ENCODE measurements at places on chromosomes 12 and 14.

GRCh38 chr14:79967001-79967400 lies 244.3 kb downstream of the DIO2 start:
- no peaks in the 10 kb centered on the region for H3K36me3 ChIP-seq
- no peaks in the 10 kb centered on the region for H3K4me1 ChIP-seq
- no peak for DNase-seq
- no peak overlapping the region for H3K27ac ChIP-seq
- H3K27me3 ChIP-seq = no peaks in the 10 kb centered on the region
- H3K4me3 ChIP-seq = no peak overlapping the region

- no peaks in the 10 kb centered on the region for H3K27me3 ChIP-seq
- peaks cover 11% of the 10 kb centered on the region for H3K4me1 ChIP-seq
- no peak overlapping the region for H3K27ac ChIP-seq
- peaks cover 48% of the 10 kb centered on the region for H3K36me3 ChIP-seq
- no peak for DNase-seq
Measured at GRCh38 chr14:71338153-71338552, 430.9 kb downstream of the PCNX1 start.

DNA sequence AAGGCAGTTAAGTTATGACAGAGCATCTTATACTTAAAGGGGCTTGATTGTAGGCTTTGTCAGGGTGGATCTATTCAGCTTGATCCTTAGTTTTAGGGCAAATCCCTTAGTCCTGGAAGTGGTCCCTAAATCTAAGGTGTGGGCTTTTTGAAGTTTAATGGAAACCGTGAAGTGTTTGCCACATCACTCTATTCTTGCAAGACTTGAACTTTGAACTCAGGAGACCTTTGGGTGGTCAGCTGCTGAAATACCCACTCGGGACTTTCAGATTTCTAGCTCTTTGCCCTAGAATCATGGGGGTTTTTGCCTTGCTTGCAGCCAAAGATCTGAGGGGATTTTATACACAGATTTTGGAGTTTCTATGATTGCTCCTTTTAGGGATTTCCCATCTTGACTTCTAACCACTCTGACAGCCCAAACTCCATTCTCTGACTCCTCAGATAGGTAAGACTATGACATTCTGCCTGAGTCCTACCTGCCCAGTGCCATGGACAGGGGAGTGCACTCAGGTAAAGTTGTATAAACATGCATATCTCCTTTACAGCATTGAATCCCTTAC lies 39.9 kb downstream of the SNAPC1 start:
- H3K36me3 ChIP-seq = no peaks in the 10 kb centered on the region
- H3K4me3 ChIP-seq = no peak overlapping the region

DNA sequence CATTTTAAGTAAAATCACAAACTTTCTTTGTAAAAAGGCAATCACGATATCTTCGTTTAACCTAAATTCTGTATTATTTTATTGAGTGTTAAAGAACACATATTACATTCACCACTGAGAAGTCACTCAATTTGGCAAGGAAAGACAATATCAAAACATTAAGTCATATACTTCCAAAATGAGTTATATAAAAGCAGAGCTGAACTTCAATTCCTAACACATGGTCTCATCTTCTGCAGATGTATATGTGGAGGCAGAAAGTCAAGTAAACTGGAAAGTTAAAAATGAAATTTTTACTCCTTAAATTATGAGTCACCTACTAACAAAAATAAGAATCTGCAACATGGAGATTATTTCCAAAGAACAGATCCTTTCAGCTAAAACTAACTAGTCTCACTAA lies 28.7 kb downstream of the BMAL2 start:
- DNase-seq = no peak
- H3K4me1 ChIP-seq = no peaks in the 10 kb centered on the region
- H3K27ac ChIP-seq = no peak overlapping the region
- no peaks in the 10 kb centered on the region for H3K36me3 ChIP-seq
- H3K4me3 ChIP-seq = no peak overlapping the region

DNA sequence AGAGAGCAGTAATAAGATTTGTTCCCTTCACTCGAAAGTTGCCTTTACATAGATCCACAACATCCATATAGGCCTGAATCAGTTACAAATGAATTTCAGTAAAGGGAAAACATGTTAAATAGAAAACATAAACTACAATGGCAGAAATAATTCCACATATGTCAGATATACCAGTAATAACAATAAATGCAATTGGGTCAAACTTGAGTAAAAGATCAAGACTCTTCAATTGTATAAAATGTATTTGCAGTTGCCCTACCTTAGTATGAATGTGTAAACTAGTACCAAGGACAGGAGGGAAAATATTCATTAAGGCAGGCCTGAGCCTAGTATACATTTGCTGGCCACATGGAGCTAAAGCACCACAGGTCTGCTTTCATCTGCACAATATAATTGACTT lies 17.6 kb downstream of the NOS1 start:
- H3K27me3 ChIP-seq = peaks cover 17% of the 10 kb centered on the region
- no peak for DNase-seq
- H3K4me1 ChIP-seq = peaks cover 2% of the 10 kb centered on the region
- H3K27ac ChIP-seq = no peak overlapping the region

DNA sequence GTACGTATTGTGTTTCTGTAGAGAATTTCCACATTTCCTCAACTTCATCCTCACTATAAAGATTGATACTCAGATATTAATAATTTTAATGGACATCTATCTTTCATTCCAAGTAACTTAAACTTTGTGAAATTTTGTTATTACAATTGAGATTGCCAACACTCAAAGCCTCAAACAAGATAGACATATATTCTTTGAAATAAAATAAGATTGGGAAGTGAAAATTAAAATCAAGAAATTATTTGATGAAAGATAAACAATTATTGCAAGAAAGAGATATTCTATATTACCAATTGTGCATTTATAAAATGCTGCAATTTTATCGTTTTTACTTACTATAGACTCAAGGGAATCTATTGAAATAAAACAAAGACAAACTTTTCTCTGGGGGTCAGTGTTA lies at the start of gene OR6C6:
TSS of gene OR6C6 (minus strand) at position 101 of the 400 bp plus-strand sequence. CDS start 1,337 bp downstream, outside the sequence.
- no peaks in the 10 kb centered on the region for H3K36me3 ChIP-seq
- no peak within 1 kb of the TSS for H3K4me3 ChIP-seq
- H3K4me1 ChIP-seq = no peaks in the 10 kb centered on the region
- H3K27ac ChIP-seq = no peak within 1 kb of the TSS
- DNase-seq = no peak
- peaks cover 5% of the 10 kb centered on the region for H3K27me3 ChIP-seq

GRCh38 chr12:31958569-31959160 lies 550 bp upstream of the RESF1 start:
- peak overlapping the region; percentile 85 for H3K27ac ChIP-seq
- peak overlapping the region; percentile 92 for H3K4me3 ChIP-seq
- no peak for DNase-seq
- H3K36me3 ChIP-seq = peaks cover 51% of the 10 kb centered on the region
- H3K27me3 ChIP-seq = peaks cover 7% of the 10 kb centered on the region

DNA sequence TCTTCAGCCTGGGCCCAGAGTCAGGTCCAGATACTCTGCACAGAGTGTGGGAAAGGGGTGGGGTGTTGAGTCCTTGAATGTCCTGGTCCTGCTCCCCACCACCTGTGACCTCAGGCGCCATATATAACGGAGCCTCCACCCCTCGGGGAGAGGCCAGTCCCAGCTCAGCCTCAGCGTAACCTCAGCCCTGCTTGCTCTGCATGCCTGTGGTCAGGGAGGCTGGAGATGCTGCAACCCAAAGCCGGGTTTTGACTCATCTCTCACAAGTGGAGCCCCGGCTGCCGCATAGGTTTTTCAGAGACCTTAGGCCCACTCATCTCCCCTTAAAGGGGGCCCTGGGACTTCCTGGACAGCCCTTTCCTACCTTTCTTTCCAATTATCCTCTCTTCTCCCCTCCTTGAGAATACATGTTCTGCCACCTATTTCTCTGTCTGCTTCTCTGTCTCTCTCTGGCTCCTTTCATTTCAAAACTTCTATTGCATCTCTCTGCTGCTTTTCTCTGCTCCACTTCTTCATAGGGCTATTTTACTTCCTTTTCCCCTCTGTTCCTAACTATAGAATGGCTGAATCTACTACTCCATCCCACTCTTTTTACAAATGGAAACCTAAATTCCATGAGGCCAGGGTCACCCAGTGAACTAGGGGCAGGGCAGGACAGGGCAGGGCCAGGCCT lies 1.2 kb downstream of the ITGB7 start:
- H3K36me3 ChIP-seq = no peaks in the 10 kb centered on the region
- H3K27me3 ChIP-seq = peaks cover 16% of the 10 kb centered on the region
- no peak overlapping the region for H3K27ac ChIP-seq
- no peak for DNase-seq

GRCh38 chr12:120955232-120955631 lies 23.1 kb upstream of the HNF1A start:
- DNase-seq = no peak
- no peaks in the 10 kb centered on the region for H3K36me3 ChIP-seq
- H3K27ac ChIP-seq = no peak overlapping the region
- H3K27me3 ChIP-seq = peaks cover 20% of the 10 kb centered on the region
- no peak overlapping the region for H3K4me3 ChIP-seq

DNA sequence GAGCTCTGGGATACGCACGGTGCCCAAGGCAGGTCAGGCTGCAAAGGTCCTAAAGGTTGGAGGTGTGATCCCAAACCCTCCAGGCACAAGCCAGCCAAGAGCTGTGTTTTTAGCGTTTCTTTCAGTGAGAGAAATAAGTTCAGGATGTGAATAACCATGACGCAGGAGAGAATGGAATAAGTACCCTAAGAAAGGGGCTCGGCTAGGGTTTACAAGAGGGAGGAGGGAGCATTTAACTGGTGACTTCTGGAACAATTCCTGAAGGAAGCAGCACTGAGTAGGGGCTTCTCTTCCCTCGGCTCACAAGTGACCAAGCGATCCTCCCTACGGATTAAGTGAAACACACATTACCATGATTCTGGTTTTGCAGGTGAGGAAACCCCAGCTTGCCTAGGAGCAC lies 29.4 kb downstream of the SSH1 start:
- H3K27ac ChIP-seq = peak overlapping the region; percentile 73
- no peak overlapping the region for H3K4me3 ChIP-seq
- peaks cover 66% of the 10 kb centered on the region for H3K4me1 ChIP-seq
- DNase-seq = no peak

DNA sequence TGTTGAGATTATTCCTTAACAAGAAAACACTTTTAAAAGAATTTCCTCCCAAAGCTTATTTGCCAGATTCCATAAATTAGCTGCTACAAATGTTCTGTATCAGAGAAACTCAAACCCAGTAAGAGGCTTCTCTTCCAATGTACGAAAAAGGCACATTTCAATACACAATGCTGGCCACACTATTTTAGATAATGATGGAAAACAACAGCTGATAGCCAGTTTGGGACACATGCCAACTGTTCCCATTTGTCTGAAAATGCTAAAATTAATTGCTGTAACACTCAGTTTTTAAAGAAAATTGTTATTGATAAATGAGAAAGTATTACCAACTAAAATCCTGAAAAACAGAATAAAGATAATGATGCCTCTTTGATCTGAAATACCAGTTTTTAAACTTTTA lies 4.4 kb downstream of the CFL2 start:
- peaks cover 27% of the 10 kb centered on the region for H3K4me1 ChIP-seq
- DNase-seq = no peak
- H3K27ac ChIP-seq = no peak overlapping the region
- H3K27me3 ChIP-seq = no peaks in the 10 kb centered on the region
- H3K36me3 ChIP-seq = no peaks in the 10 kb centered on the region
- no peak overlapping the region for H3K4me3 ChIP-seq

DNA sequence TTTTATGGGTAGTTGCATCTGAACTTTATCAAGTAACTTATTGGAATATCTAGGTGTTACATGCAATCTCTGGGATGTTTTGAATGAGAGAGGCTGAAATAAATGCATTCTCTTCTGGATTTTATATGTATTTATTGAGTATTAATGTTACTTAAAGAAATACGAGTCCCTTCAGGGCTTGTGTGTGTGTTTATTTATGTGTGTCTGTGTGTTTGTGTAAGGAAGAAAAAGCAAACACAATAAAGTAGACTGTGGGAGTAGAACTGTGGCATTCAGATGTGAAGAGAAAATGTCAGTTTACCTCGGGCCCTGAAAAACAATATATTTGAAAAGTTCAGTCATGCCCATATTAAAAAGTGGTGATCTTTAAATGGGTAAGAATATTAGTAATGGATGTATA lies 250.5 kb downstream of the RPL10L start:
- H3K4me3 ChIP-seq = peak overlapping the region; percentile 48
- H3K27me3 ChIP-seq = peaks cover 4% of the 10 kb centered on the region
- H3K36me3 ChIP-seq = peaks cover 4% of the 10 kb centered on the region
- peak overlapping the region; percentile 88 for H3K27ac ChIP-seq
- H3K4me1 ChIP-seq = peaks cover 59% of the 10 kb centered on the region

DNA sequence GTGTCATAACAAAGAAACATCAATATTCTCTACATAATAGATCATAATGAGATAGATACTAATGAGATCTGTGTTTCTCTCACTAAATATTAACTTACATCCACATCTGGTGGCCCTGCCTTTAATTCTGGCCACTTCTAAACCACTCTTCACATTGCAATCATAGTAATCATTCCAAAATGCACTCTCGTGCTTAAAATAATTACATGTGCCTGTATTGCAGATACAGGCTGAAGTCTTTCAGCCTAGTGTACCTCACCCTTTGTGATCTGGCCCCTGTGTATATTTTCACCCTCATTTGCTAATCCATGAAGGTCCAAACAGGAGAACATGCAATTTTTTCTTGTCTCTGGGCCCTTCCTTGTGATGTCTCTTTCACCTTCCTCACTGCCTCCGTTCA lies 108.0 kb downstream of the LIN7A start:
- H3K27me3 ChIP-seq = peaks cover 2% of the 10 kb centered on the region
- no peaks in the 10 kb centered on the region for H3K4me1 ChIP-seq
- no peak for DNase-seq
- no peaks in the 10 kb centered on the region for H3K36me3 ChIP-seq
- no peak overlapping the region for H3K4me3 ChIP-seq

DNA sequence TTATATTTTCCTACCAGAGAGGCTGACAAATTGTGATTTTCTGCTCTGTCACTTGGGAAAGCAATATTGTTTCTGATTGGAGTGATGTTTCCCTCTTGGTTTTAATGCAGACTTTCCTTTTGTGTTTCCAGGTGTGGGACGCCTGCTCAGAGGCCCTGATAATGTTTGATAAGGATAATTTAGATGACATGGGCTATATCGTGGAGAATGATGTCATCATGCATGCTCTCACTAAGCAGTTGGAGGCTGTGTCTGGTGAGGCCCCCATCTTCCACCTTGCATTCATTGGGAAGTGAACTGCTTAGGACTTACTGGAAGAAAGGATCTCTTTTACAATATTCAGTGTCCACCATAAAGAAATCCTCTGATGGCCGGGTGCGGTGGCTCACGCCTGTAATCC lies 5.6 kb downstream of the COQ6 start:
- no peaks in the 10 kb centered on the region for H3K27me3 ChIP-seq
- DNase-seq = no peak
- H3K4me3 ChIP-seq = no peak overlapping the region
- no peak overlapping the region for H3K27ac ChIP-seq
- H3K4me1 ChIP-seq = peaks cover 21% of the 10 kb centered on the region

- H3K27me3 ChIP-seq = no peaks in the 10 kb centered on the region
- H3K36me3 ChIP-seq = peaks cover 5% of the 10 kb centered on the region
- no peak for DNase-seq
- H3K4me3 ChIP-seq = no peak overlapping the region
- no peak overlapping the region for H3K27ac ChIP-seq
Measured at GRCh38 chr12:11824736-11825135, 175.3 kb downstream of the ETV6 start.

DNA sequence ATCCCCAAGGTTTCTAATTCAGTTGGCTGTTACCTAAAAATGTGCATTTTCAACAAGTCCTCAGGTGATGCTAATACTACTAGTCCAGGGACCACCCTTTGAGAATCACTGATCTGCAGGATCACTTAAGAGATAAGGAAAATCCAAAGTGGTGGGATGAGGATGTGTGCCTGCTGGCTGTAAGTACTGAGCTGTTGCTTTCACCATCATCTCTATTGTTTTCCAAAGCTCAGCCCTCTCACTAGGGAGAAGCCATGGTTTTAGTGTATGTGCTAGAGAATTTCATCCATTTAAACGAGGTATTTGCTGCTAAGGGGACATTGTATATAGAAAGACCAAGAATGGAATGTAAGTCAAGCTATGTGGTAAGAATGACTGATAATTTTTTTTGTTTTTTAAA lies 202.3 kb downstream of the KIF21A start:
- no peak for DNase-seq
- no peaks in the 10 kb centered on the region for H3K36me3 ChIP-seq
- peak overlapping the region; percentile 37 for H3K27ac ChIP-seq
